ENCODE measurements at places on chromosomes 5 and 9. TPM values are rescaled to one million over a fixed set of nuclear protein-coding genes. Genes with fewer than 3 reads are reported as not detected.
A peak's percentile ranks its signal among the peaks of the same experiment; 100 is the strongest.

Gene PCDHGA7
- total RNA-seq, result 2.3 TPM

Gene FCN2
- 0.18 TPM for total RNA-seq

Gene HNRNPAB
- total RNA-seq, result 29.8 TPM

- DNase-seq, result no peak
- H3K4me3 ChIP-seq, result no peak overlapping the region
- H3K4me1 ChIP-seq, result peaks cover 10% of the 10 kb centered on the region
- H3K27ac ChIP-seq, result no peak overlapping the region
These were observed 2.9 kb downstream of the NDUFS6 start for GRCh38 chr5:1804001-1804690.

- DNase-seq, result peak; percentile 74
- no peaks in the 10 kb centered on the region for H3K36me3 ChIP-seq
- H3K4me3 ChIP-seq, result no peak overlapping the region
- H3K27ac ChIP-seq, result no peak overlapping the region
- peaks cover 3% of the 10 kb centered on the region for H3K4me1 ChIP-seq
- H3K27me3 ChIP-seq, result no peaks in the 10 kb centered on the region
These were observed 68.9 kb downstream of the PRDM6 start for GRCh38 chr5:123157791-123158581.
